GM23248 (cell line): ENCODE measurements at places on chromosomes 1 and 21. TPM values are rescaled to one million over a fixed set of nuclear protein-coding genes. Genes with fewer than 3 reads are reported as not detected.

The YBX1 gene
- total RNA-seq: 665 and 762 TPM in 2 replicates

The ISG20L2 gene
- total RNA-seq: 10.4 TPM in 2 replicates

GRCh38 chr1:10054465-10054864, 21.7 kb downstream of the UBE4B start:
- no peak for DNase-seq

- DNase-seq: peak; percentile 32
Observed at GRCh38 chr1:169086603-169087455, 19.7 kb upstream of the ATP1B1 start.
